ENCODE measurements at places on chromosomes 6 and 20. TPM values are rescaled to one million over a fixed set of nuclear protein-coding genes. Genes with fewer than 3 reads are reported as not detected.

DNA sequence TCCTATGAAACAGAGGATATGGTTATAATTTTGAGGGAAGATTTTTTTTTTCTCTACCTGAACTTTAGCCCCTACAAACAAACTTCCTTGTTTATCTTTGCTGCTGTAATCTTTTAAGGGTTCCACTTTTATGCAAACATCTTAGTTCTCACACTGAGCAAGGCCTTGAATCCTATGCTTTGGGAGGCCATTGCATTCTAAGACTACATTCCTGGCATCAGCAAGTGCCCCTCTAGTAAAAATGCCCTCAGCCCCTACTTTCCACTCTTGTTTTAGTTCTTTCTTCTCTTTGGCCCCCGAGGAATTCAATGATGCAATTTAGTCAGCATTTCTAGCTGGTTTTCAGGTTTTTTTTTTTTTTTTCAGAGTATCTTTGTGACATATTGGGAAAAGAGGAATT lies 8.1 kb upstream of the AHI1 start:
- DNase-seq: no peak

- no peak for DNase-seq
Observed at GRCh38 chr6:101824551-101825345, 431.2 kb downstream of the GRIK2 start.

GRCh38 chr6:7165890-7166267 lies 58.1 kb downstream of the RREB1 start:
- no peak for DNase-seq

ARMC12 gene
- total RNA-seq: 0.37 TPM

HMGN4 gene
- 60.4 TPM for total RNA-seq

KCNQ2 gene
- total RNA-seq: not detected

- peak; percentile 99 for DNase-seq
Observed at GRCh38 chr6:53348371-53349208, at the start of gene ELOVL5. ELOVL5 (minus strand) TSS chr6:53348950; CDS start chr6:53295699, 53,251 bp downstream.

DNA sequence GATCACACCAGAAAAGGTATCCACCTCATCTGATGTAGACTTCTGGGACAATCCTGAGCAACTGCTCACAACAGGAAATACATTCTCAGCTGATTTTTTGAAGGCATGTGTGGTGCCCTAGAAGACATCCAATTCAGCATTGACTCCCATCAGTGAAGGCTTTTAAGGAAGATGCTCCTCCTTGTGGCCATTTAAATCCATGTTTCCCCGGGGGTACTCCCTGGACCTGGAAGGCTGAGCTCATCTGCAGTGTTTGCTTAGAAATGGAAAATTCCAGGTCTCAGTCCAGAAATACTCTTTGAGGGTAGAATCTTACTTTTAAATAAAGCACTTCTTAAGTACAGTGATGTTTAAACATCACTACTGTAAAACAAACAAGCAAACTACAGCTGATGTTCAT lies 195.5 kb upstream of the PDE10A start:
- peak; percentile 40 for DNase-seq

- DNase-seq: no peak
Observed at GRCh38 chr6:5094327-5094726, 9.2 kb downstream of the PPP1R3G start.

RUNX2 gene
- 0.05 TPM for total RNA-seq

- DNase-seq: no peak
Observed at GRCh38 chr20:46715292-46715756, 5.9 kb downstream of the SLC2A10 start.

- no peak for DNase-seq
Observed at GRCh38 chr20:37452236-37452635, 68.8 kb upstream of the NNAT start.

- DNase-seq: no peak
Observed at GRCh38 chr6:37501632-37502491, 2.2 kb upstream of the CCDC167 start.
